ENCODE measurements at places on chromosomes 3 and 15.

DNA sequence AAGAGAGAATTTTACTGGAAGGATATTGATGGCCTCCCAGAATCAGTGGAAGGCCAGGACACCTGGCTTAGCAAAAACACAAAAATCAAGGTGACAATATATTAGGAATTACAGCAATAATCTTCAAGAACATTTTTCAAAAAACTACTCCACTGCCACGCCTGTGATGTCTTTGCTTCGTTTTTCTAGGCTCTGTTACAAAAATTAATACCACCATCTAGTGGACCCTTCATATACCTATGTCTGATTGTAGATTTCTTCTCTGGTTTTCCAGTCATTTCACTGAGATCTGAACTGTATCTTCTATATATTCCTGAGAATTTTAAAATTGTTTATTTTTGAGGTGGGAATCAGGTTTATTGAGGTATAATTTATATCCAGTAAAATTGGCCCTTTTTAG is 5.6 kb upstream of the SLC33A1 start:
- DNase-seq, result no peak

DNA sequence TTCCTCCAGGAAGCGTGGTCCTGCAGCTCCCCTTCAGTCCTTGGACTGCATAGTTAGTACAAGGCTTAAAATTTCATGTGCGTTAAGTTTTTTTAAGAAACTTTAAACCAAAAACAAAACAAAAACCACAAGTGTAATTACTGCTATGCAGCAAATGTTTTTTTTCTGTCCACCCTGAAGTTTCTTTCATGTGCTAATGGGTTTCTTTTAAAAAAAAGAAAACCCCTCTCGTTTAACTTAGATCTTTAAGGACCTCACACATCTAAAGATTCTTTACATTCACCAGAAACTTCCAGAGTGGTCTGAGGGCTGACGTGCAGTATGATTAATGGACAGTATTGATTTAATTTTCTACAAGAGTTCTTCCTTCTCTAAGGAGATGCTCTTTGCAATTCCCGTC is 72.0 kb upstream of the PYGO1 start:
- no peak for DNase-seq

DNA sequence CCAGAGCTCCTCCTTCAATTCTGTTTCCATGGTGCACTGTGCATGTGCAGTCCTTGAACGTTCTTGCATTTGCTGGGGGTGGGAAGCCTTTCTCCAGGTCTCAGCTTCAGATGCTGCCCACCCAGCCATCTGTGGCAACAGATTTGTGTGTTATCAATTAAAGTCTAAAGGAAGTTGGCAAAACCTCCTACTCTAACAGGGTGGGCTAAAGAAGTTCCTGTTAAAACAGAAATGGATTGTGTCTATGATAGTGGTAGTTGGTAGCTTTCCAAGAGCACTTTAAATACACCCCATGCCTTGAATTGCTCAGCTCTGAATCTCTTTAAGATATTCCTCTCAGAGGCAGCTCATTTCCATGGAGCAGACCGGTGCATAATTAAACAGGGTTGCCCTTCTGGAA is 488.0 kb upstream of the SUCLG2 start:
- no peak for DNase-seq

- DNase-seq, result no peak
Measured at GRCh38 chr3:175526609-175527280, 667.6 kb downstream of the NAALADL2 start.
